ENCODE measurements at places on chromosomes 1 and 21.

- no peak for DNase-seq
These were observed 77.9 kb downstream of the PLPP3 start for GRCh38 chr1:56501426-56501825.

DNA sequence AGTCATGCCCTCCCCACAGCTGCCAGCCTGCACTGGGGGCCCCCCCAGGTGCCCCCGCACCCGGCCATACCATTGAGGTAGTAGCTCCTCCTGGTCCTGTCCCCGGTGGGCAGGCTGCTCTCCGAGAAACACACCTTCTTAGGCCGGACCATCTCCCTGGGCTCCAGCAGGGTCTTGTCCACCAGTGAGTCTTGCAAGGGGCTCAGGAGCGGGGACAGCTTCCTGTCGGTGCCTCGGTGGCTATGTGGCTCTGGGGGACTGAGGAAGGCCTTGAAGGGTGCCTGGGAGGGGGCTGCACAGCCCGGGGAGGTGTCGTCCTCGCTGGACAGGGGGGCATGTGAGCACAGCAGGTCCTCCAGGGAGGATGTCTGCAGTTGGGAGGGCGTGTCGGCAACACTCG, 12.9 kb upstream of the FTCD start:
- DNase-seq: no peak

- DNase-seq: no peak
These were observed 2.7 kb downstream of the COL24A1 start for GRCh38 chr1:86153836-86154235.

DNA sequence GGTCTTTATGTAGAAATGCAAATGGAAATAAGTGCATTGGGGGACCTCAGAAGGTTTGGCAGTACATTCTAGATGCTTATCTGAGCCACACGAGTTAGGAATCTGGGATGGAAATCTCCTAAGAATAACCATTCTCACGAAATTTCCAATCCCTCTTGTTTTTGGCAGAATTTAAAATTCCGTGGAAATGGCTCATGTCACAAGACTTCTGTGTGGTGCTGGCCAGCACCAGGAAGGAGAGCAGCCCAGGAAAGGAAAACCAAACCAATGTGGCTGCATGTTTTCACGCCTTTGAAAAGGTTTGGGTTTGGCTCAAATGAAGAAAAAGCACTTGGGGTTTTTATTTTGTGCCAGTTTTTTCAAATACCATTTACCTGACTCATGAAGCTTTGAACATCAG, 80.1 kb upstream of the KCNK2 start:
- no peak for DNase-seq

- DNase-seq: no peak
These were observed 47.6 kb upstream of the VAV3 start for GRCh38 chr1:108012553-108012952.

GRCh38 chr1:214141486-214141885, 139.5 kb upstream of the SMYD2 start:
- DNase-seq: no peak

GRCh38 chr1:234611225-234611846, 1.4 kb upstream of the IRF2BP2 start:
- DNase-seq: no peak

- DNase-seq: no peak
These were observed 670 bp downstream of the COX20 start for GRCh38 chr1:244836135-244836521.

- no peak for DNase-seq
These were observed 700.1 kb downstream of the KCNT2 start for GRCh38 chr1:195908121-195908520.
